ENCODE measurements at places on chromosomes 2 and 18.
A peak's percentile ranks its signal among the peaks of the same experiment; 100 is the strongest.

GRCh38 chr18:7514796-7515440 lies 52.2 kb upstream of the PTPRM start:
- no peak for DNase-seq

DNA sequence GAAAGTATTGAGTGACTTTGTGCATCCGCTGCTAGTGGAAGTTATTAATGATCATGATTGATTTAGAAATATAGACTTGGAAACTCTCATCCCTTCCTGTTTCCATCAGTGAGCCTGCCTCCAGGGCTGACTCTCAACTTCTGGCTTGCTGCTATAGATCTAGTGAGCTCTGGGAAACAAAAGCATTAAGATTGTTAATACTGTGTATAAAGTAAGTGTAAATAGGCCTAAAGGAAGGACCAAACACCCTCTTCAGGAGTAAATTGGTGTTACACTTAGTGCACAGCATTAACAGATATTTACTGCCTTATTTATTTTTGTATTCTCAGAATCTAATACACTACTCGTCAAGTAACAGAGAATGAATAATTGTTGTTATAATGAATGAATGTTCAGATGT lies 285.6 kb downstream of the THSD7B start:
- no peak for DNase-seq

DNA sequence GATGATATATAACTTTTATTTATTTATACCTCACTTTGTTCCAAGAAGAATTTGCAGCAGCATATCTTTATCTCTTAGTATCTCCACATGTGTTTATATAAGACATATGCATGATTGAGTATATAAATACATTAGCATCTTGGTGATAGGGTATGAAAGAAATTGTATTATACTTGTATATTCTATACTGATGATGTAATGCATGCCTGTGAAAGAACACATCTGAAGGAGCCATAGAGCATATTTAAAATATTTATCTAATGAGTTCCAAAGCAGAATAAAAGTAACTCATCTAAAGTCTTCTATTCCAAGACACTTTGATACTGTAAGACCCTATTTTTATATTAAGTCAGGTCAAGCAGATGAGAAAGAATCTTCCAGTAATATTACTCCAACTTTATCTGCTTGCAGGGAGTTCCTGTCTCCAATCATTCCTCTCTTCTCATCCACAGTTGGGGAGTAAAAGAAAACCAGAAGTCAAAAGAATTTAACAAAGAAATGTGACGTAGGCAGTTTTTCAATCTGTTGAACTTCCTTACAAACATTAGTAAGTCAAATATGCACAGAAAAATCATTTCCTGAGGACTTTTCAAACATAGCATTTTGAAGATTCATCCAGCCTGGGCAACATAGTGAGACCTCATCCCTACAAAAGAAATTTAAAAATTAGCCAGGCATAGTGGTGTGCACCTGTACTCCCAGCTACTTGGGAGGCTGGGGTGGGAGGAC lies 76.7 kb downstream of the DTNB start:
- no peak for DNase-seq

DNA sequence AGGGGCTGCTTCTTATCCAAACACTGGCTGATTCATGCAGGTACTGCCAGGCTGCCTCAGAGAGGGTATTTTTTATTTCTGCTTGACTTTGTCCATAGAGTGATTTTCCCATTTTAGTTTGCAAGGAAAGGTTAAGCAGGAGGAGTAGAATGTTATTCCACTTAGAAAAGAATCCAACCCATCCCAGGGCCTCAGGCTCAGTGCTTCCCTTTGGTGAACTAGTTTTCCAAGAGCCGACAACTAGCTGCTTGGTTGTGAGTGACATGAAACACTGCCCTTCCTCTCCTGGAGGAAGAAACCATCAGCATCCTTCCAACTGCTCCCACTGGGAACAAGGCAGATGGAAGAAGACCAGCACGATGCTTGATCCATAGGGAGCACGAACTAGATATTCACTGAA lies 58.5 kb downstream of the BCL2 start:
- no peak for DNase-seq

DNA sequence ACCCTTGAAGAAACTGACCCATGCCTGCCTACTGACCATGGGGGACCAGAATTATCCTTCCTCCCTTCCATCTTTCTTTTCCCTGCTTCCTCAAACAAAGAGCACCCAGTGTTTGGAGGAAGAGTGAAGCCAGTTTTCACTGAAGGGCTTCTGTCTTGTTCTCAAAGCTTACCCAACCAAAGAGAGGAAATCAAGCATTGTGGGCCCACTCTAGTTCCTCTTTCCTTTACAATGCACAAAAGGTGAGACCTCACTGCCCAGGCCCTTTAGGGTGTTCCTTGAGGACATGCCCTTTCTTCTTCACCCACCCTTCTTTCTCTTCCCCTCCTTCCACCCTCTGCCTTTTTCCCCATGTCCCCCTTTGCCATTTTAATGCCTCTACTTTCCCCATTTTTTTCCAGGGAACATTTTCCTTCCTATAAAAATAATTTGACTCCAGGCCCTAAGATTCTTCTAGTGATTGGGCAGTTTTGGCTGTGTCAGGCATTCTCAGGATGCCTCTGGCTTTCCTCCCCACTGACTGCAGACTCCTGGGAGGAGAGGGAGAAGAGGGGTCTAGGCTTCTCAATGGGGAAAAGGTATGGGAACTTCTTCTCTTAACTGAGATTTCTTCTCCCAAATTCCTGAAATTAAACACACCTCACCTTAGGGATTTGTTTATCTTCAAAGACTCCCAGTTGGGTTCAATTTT lies 126.6 kb upstream of the RMDN2 start:
- no peak for DNase-seq

DNA sequence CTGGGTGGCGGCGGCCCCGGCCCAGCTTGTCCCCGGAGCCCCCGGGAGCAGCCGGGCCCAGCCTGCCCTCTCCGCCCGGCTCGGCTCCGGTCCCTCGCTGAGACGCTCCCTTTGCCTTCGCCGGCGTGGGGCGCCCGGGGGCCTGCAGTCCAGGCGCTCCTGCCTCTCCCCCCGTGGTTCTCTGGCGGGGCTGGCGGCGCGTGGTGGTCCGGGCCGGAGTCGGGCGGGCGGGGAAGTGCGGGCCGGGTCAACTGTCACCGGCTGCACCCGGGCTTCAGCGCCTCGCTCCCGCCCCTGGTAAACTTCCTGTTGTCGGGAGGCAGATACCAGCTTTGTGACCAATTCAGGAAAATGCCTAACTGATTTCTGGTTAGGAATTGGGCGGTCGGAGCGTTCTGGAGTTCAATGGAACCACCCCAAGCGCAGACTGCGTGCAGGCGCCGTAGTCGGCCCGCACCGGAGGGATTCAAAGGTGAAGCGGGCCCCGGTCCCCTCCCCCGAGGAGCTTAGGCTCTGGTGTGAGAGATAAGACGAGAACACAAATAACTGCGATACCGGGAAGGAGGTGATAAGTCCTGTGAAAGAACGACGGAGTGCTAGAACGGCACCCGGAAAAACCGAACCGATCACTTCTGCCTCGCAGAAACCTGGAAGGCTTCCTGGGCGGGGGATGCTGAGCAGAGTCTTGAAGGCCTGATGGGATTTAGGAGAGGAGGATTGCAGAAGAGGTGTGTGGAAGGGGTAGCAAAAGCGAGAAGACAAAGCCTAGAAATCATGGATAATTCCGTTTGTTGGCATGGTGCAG lies 891 bp downstream of the CAB39 start:
- peak; percentile 62 for DNase-seq

GRCh38 chr2:145595296-145595695 lies 1075.4 kb upstream of the ZEB2 start:
- DNase-seq, result no peak

- DNase-seq, result no peak
Measured at GRCh38 chr2:53631313-53632125, 136.1 kb upstream of the CHAC2 start.

GRCh38 chr2:108436976-108437375 lies 12.0 kb upstream of the GCC2 start:
- no peak for DNase-seq

DNA sequence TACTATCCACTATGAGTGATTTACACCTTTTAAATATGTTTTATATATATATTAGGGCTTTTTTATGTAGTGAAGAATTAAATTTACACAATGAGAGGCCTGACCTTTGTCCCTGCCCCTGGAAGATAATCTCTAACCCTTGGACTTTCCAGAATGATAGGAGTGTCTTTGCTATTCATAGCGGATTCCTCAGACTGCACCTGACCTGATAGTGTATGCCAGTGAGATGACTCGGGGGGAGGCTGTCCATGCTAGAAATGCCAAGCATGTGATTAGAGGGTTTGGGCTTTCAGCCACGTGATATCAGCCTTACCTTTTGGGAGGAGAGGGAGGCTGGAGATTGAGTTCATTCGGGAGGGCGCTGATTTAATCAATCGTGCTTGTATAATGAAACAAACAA lies 44.1 kb upstream of the LHCGR start:
- DNase-seq, result no peak

GRCh38 chr2:152115952-152116351 lies 17.1 kb upstream of the CACNB4 start:
- no peak for DNase-seq

DNA sequence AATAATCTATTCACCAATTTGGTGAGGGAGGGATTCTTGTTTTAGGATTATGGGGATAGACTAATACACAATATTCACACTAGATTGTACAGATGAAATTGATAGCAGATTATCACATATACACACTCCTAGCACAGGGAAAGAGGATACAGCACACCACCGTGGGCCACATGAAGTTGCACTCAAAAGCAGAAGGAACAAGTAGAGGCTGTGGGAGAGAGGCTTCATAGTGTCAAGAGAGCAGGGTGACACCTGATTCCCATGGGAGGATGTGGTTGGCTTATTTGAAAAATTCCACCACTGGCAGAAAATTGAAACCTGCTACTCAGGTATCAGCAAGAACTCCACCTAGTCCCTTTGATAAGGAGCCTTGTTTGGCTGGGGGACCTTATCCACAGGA lies 395.6 kb downstream of the SPAG16 start:
- DNase-seq, result no peak

DNA sequence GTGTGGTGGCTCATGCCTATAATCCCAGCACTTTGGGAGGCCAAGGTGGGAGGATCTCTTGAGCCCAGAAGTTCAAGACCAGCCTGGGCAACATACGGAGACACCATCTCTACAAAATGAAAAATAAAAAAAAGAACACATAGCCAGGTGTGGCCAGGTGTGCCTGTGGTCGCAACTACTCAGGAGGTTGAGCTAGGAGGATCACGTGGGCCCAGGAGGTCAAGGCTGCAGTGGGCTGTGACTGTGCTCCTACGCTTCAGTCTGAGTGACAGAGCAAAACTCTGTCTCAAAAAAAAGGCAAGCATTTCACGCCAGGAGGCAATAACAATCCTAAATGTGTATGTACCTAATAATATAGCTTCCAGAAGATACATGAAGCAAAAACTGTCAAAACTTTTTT lies 27.8 kb downstream of the USP40 start:
- DNase-seq, result no peak

DNA sequence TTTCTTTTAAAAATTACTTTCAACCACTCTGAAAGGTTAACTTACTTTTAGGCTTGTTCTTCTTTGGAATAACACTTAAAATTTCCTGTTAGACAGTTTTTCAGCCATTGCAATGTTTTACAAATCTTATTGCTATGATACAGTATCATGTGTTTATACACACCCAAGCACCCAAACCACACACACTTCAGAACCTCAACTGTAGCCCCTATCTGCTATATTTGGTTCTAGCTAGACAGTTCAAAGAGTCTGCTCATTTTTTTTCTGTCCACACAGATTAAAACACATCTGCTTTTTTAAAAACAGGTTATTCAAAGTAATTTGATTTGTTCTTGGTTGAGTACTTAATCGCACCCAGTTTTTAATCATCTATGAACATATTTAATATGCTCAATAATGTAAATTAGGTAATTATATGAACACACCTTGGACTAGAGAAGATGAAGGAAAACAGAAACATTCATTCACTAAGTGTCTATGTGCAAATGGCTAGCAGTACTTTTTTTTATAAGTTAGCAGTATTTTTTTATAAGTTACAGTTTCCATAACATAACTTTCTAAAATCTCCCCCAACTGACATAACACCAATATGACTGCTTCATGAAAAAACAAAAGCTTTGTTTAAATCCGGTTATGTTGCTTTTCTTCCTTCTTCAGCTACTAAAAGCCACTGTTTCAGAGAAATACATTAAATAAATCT lies 17.6 kb downstream of the FBXO11 start:
- DNase-seq, result no peak

DNA sequence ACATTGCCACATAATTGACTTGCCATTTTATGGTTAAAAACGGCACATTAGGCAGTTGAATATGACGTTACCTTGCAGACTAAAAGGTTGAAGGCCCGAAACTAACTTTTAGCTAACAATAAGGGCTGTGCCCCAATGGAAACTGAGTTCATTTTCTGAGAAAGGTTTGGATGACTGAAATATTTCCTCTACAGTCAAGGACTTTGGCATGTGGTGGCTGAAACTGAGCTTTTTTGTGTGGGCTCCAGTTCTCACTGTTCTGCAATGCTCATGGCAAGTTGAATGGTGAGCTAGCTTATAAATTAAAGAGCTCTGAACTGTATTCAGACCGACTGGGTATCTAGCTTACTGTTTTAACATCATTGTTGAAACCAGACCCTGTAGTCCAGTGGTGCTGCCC lies 23.8 kb upstream of the TXNDC2 start:
- DNase-seq, result no peak

- DNase-seq, result no peak
Measured at GRCh38 chr2:74658516-74658915, 4.5 kb downstream of the SEMA4F start.

DNA sequence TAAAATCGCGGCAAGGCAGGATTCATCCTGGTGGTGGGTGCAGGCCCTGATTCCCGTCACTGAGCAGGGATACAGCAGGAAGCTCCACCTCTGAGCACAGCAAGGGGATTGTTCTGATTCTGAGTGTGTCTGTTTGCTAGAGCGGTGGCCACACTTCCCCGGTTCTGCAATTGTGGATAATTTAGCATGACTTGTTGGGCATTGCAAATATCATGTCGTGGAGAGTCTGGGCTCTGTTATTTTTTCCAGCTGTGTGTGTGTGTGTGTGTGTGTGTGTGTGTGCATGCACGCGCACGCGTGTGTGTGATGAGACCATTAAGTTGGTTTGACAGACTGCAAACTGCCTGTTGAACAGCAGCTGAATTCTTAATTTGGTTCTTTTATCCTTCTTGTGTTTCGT lies 4.1 kb upstream of the TMEM18 start:
- DNase-seq, result no peak

- DNase-seq, result peak; percentile 87
Measured at GRCh38 chr2:240593703-240594451, 7.3 kb downstream of the CAPN10 start.

DNA sequence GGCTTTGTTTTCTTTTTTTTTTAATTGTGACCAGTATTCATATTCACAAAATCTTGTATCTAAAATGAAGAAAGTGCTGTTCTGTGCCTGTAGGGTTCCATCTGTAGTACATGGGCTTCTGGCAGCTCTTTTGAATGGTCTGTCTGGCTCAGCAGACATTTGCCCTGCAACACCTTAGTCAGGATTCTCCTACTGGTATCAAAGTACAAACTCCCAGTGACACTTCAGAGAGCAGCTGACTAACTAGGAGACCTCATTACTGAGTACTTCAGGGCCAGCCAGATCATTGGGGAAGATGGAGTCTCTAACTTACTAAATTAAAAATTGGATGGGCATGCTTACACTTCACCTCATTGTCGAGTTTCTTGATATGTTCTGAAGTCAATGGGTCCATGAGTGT lies 39.7 kb downstream of the GRHL1 start:
- no peak for DNase-seq

GRCh38 chr2:221517146-221517695 lies 54.9 kb downstream of the EPHA4 start:
- DNase-seq, result no peak
